Fibroblast of skin of right quadriceps (primary cell): ENCODE measurements at places on chromosomes 5 and 9.

GRCh38 chr9:87862536-87863268, 20.0 kb upstream of the SPATA31E1 start:
- peak; percentile 85 for DNase-seq

DNA sequence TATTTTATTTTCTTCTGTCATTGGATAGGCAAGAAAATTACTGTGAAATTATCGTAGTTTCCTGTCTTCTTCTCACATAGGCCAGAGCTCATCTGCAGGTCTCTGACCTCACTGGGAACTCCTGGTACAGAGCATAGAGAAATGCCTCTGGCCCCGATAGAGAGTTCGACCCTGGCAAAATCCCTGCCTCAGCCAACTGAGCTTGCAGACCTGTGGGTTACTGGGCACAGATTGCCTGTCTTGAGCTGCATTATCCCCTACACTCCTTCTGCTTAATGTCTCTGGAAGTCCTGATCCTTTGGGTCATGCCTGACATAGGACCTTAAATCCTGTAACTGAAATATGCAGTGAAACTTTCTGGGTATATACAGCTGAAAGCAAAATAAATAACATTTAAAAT, 439.3 kb upstream of the CTNND2 start:
- DNase-seq = no peak

GRCh38 chr5:161138751-161139455, 286.9 kb upstream of the ATP10B start:
- no peak for DNase-seq

DNA sequence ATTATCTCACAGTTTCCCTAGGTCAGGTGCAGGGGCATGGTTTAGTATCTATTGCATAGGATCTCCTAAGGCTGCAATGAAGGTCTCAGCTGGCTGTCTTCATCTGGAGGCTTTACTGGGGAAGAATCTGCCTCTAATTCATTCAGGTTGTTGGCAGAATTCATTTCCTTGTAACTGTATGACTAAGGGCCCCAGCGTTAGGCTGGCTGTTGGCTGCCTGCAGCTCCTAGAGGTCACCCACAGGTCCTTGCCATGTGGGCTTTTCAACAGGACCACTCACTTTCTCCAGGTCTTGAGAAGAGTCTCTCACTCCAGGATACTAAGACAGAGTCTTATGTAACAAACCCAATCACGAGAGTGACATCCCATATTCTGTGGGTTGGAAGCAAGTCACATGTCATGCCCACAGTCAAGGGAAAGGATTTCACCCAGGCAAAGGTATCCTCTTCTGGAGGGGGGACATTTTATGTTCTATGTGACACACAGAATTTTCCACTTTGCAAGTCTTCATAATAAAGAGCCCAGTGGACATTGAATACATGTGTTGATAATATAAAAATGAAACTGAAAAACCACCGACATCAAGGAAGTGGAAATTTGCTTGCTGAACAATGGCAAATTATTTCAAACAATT, 38.2 kb downstream of the HMHB1 start:
- no peak for DNase-seq

DNA sequence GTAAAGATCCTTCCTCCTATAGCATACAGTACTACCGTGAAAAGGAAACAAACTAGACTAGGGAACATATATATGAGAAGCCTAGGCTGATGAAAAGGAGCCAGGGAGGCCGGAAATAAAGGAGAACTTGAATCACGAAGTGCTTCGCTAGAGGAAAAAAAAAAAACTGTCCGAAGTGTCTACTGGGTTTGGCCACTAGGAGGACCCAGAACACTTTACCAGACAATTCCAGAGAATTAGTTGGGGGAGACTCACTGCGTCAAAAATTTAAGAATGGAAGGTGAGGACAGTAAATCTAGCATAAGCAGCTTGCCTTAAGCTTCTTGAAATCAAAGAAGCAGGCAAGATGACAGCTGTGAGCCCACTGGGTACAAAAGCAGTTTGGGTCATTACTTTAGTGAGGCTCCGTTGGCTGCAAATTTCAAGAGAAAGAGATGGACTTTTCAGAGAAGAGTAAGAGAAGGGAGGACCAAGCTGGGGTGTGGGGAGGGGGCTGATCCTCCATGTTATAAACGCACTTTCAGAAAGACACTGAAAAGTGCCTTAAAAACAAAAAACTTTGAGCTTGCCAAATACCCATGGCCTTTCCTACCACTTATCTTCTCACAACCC, 47.4 kb downstream of the P4HA2 start:
- peak; percentile 74 for DNase-seq

DNA sequence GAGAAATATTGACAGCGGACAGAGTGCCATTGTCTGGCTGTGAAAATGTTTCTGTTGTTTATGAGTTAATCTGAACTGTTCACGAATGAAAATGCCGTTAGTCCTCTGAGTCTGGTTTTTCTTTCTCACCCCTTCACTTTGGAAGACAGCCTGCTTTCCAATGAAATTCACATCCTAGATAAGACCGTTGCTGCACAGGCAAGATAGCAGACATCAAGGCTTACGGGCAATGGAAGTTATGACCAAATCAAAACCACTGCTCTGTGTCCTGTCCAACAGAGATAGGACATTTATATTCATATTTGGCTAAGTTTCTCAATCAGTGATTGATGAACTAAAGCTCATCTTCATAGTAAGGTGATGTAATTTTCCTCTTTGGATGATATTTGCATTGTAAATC, 180.0 kb upstream of the DMAC1 start:
- no peak for DNase-seq

- peak; percentile 23 for DNase-seq
Measured at GRCh38 chr5:154642499-154643245, 112.5 kb upstream of the LARP1 start.

GRCh38 chr9:114499941-114500696, 5.2 kb downstream of the WHRN start:
- no peak for DNase-seq

DNA sequence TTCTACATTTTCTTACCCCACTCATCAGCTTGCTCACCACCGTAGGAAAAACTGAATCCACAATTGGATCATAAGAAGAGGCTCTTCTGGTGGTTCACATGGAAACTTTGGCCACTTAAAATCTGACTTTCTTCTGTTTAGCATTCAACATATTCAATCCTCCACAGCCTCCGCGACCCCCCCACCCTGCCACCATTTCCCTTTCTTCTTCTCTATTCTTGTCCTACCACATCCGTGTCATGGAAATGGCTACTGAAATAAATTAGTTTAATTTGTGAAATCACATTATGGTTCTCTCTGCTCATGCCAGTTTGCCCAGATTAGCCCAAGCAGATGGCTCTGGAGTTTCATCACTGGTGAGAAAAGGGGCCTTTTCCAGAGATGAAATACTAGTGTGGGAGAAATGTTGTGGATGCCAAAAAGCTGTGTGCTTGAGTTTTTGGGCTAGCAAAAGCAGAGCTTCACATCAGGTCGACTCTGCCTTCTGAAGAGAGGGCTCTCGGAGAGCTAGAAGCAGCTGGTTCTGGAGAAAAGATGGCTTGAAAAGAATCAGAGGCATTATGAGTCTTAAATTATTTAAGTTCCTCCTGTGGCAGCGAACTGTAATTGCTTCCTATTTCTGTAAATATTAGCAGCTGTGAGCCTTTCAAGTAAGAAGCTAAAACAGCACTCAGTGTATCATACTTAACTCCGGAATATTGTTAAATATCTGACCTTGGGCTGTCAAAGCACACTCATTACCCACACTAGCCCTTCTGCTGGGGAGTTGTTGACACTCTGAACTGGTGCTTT, 107.1 kb downstream of the MAT2B start:
- no peak for DNase-seq

GRCh38 chr5:178450121-178451028, 139.8 kb downstream of the COL23A1 start:
- no peak for DNase-seq

- DNase-seq = peak; percentile 7
Measured at GRCh38 chr9:35311891-35312639, 150.3 kb downstream of the UNC13B start.

DNA sequence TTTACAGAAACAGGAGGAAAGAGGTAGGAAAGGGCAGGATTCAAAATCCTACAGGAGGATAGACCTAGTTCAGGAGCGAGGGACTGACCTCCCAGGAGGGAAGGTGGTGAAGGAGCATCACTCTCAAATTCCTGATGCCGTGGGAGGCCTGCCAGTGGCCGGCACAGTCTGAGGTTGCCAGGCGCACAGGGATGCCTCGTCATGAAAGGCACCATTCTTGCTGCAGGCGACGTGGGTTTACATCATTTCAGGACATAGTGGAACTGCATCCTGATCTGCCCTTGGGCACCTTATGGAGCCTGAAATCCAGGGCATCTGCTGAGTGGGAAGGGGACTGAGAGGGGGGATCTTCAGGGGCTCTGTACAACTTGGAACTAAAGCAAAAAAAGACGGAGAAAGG, 163.2 kb upstream of the S1PR3 start:
- no peak for DNase-seq

DNA sequence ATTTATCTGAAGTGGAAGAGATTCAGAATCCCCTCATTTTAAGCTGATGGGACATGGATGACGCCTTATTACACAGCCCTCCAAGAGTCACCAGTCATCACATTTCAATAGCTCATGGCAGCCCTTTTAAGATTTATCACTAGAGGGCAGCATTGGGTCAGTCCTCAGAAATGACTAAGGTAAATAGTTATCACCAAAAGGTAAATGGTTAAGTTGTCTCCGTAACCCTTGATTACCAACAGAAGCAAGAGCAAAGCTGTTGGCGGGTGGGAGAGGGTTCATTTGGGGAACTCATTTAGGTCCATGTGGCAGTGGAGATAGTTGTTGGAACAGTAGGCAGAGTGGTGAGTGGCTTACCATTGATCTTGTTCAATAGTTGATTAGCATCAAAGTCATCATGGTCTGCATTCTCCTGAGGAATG, 12.0 kb upstream of the C9 start:
- DNase-seq = peak; percentile 56

DNA sequence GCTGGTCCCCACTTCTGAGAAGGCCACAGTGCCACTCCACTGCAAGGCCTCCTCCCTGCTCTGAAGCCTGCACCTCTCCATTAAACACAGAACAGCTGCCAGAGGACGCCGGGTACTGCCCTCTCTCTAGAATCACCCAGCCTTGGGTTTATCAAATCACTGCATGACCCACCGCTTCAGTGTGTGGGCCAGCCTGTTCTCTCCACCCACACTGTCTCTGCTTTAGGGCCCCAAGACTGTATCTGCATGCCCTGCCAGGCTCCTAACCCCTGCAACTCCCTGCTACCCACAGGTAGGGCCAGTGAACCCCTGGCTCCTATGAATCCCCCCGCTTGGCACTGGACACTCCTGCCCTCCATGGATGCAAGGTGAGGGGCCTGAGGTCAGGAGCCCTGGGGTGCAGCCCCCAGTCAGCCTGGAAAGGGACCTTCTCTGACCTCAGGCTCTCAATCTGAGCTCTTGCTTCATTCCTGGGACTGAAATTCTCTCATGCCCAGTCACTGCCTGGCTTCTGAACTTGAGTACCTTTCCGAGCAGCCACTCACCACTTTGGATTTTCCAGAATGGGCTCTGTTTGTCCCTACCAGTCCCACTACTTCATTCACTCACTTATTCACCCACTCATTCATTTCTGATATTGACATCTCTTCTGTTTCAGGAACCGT, 206.3 kb downstream of the GABBR2 start:
- DNase-seq = peak; percentile 44

- no peak for DNase-seq
Measured at GRCh38 chr5:2818936-2819335, 67.5 kb upstream of the IRX2 start.

DNA sequence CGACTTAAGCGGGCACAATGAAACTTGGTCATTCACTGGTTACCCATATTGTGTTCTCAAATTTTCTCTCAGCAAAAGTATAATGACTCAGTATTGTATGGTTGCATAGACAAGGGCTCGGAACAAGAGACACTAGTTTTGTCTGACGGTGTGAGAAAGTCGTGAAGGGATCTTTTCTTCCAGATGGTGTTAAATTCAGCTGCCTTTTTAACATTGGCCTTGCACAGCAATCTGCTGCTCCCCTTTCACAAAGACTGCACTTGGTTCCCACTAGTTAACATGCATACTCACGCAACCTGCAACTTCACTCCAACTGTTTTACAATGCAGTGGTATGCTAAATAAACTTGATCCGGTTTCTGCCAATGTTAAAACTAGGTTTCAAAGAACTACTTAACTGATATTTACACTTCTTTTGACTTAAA, 219.2 kb downstream of the MEF2C start:
- DNase-seq = no peak

DNA sequence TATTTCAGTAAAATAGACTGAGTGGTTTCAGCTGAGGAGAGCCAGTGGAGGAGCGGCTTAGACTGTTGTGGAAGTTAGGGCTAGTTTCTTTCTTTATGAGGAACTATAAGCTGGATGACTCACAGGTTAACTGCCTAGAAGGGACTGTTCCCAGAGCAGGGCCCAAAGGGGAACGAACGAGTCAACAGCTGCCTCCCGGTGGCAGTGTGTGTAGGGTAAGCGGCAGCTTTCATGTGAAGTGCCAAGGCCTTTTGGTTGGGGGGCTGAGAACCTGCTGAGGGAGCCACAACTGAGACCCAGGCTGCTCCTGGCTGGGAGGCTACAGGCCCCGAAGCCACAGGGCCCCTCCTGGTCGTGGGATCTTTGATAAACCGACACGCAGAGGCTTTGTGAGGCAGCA, 7.0 kb downstream of the SQSTM1 start:
- peak; percentile 59 for DNase-seq

GRCh38 chr5:171263181-171263580, 45.9 kb upstream of the TLX3 start:
- no peak for DNase-seq

- DNase-seq = peak; percentile 61
Measured at GRCh38 chr5:7745882-7746610, 104.9 kb downstream of the CFAP90 start.

DNA sequence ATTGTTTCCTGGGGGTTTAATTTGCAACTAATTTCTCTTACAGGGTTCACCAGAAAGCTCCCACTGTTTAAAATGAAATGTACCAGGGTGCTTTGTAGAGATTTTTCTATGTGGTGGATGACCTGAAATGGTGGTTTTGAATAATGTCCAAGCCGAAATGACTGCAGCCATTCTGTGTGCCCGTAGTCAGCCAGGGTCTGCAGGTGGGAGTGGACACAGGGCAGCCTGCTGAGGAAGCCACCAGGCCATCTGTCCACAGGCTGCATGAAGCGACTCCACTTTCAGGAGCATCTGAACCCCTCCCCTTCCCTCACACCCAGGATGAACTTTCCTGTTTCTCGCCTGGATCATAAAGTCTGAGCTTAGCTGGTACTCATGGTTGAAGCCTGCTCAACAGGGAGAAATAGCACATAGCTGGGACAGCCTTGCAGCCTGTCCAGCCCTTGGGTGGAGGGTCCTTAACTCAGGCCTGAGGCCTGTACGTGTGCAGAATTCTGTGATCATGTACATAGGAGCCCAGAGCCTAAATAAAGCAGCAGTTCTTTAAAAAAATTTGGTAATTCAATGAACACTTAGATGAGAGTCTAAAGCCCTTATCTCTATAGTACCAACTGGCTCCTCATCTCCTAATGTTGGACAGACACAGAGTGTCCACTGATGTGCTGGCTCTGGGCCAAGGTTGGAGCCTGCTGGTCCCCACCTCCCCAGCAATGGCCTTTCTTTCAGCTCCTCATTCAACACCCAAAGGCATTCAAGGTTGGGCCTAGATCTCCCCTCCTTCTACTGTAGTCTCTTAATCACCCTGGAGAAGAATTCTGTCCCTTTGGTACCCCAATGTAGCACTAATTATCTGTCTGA, 72.8 kb downstream of the SHB start:
- no peak for DNase-seq
